ENCODE measurements at places on chromosomes 16 and 17.

GRCh38 chr16:17269439-17269838 lies 201.3 kb downstream of the XYLT1 start:
- no peak for DNase-seq

DNA sequence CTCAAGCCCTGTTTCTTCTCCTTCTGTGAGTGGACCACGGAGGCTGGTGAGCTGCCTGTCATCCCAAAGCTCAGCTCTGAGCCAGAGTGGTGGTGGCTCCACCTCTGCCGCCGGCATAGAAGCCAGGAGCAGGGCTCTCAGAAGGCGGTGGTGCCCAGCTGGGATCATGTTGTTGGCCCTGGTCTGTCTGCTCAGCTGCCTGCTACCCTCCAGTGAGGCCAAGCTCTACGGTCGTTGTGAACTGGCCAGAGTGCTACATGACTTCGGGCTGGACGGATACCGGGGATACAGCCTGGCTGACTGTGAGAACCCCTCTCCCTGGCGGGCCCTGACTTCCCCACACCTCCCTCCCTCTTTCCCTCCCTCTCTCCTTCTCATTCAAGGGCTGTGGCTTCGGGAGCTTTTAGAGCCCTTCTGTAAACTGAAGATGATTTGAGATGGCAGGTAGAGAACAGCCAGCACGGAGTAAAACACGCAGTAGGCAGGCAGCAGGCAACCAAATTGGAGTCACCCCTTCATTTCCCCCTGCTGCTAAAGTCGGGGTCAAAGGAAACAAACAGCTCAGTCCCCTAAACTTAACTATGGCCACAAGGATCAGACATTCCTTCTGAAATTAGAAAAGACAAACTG lies 3.9 kb downstream of the SPACA3 start:
- no peak for DNase-seq

- no peak for DNase-seq
These were observed 11.0 kb upstream of the KRT17 start for GRCh38 chr17:41635121-41636097.

GRCh38 chr16:7614021-7614795 lies 281.6 kb downstream of the RBFOX1 start:
- no peak for DNase-seq

- DNase-seq, result no peak
These were observed 4.3 kb downstream of the COTL1 start for GRCh38 chr16:84613408-84614072.

DNA sequence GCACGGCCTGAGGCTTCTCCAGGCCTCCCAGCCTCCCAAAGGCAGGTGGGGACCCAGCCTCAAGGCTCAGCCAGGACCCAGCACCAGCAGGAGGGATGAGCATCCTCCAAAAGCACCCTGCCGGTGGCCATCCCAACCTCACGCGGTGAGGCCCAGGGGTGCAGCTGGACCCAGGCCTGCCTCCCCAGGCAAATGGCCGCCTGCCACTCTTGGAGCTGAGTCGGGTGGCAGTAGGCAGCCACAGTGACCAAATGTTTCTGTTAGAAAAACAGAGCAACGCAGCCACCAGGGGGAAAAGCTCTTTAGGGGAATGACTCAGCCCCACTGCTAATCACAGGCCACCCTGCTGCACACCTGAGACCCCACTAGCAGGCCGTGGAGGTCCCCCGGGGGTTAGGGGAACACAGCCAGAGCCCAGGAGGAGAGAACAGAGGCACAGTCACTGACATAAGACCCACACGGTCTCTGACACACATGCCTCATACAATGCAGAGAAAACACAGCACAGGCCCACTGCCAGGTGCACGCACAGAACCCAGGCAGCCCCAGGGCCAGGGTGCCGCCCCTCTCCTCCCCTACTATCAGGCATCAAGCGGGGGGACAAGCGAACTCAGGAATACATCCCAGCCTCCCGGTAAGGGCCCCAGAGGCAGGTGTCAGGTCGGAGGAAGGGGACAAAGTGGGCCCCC lies 12.4 kb downstream of the BCAR1 start:
- no peak for DNase-seq

- DNase-seq, result no peak
These were observed 31.3 kb downstream of the DCUN1D3 start for GRCh38 chr16:20868890-20869289.

DNA sequence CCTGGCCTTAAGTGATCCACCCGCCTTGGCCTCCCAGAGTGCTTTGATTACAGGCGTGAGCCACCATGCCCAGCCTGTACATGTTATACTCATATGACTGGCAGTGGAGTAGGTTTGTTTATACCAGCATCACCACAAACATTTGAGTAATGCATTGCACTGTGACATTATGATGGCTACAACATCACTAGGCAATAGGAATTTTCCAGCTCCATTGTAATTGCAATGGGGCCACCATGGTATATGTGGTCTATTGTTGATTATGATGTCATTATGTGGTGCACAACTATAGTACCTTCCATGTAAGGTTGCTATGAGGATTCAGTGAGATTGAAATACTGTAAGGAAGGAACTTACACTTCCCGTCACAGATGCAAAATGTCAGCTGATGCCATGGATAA lies 168.9 kb downstream of the COPRS start:
- DNase-seq, result no peak

GRCh38 chr17:78724544-78724943 lies 57.5 kb downstream of the CYTH1 start:
- no peak for DNase-seq

DNA sequence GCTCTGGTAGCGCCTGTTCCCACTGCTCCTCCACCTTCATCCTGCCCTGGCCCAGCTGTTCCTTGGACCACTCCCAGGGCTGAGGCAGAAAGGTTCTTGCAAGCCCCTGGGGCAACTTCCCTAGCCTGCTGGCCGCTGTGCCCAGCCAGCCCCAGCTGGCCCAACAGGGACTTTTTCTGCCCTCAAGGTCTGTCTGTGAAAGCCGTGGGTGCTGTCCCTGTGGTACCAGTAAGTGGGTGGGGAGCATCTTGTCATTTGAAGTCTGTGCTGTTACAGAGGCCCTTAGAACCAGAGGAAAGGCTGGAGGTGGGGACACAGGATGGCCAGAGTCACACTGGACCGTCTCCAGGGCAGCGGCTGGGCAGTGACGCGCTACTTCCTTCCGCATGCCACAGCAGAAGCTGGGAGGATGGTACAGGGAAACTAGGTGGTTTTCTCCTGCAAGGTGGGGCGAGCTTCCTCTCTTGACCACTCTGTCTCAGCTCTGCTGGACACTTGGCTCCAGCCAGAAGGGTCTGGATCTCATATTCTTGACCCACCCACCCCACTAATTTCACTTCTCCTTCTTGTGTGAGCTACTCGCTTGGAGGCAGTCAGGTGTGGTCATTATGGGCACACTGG lies 87.8 kb downstream of the PLCG2 start:
- no peak for DNase-seq

DNA sequence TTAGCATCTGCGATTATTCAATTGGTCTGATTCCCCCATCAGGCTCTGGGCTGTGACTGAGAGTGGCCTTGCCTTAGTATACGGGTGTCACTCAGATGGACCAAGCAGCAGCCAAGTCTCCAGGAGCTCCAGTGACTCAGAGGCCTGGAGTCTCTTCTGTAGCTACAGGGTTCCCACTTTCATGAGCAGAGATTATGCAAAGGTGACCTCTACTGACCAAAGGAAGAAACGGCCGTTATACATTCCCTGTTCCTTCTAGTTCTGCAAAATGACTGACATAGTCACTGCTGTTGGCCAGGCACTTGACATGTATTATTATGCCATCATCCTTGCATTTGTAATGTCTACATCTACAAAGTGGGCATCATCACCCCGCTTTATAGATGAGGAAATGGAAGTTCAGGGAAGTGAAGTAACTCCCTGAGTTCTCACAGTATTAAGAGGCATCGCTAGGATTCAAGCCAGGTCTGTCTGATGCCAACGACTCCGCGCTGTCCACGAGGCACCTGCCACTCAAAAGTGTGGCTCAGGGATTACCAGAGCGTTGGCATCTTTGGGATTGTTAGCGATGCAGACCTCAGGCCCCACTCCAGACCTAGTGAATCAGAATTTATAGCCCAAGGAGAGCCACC lies 23.3 kb downstream of the SLC38A7 start:
- peak; percentile 31 for DNase-seq

- DNase-seq, result no peak
These were observed 85.0 kb downstream of the NOG start for GRCh38 chr17:56678249-56679114.

DNA sequence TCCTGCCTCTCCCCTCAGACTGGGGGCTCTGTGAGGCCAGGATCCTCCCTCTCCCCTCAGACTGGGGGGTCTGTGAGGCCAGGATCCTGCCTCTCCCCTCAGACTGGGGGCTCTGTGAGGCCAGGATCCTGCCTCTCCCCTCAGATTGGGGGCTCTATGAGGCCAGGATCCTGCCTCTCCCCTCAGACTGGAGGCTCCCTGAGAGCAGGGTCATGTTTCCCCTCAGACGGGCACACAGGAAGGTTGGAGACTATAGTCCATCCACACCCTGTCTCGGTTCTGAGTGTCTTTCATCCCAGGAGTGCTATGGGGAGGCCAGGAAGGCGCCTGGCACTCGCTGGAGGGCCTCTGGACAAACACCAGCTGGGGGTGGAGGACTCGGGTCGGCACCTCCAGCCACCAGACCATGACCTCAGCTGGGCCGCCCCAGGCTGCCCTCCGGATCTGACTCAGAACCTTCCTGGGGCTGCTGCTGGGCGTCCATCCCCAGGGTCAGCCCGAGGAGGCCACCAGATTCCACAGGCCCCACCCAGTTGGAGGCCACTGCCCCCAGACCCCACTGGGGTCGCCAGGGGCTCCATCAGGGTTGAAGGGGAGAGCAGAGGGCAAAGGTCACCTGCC lies 21.9 kb upstream of the DLX4 start:
- no peak for DNase-seq

DNA sequence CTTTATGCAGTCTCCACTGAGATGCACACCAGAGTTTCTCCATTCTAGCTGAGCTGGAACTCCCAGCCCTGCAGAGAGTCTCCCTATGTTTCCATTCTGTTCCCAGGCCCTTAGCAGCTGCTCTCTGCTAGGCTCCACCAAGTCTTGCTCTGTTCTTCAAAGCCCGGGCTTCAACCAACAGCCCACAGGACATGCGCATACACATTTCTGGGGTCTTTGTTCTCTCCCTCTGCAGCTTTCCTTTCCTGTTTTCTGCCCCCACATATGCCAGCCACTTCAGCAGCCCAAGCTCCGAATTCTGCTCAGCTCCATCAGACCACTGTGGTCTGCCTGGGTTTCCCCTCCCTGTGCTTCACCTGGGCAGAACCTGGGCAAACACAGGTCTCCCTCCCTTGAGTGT lies 205.9 kb downstream of the CBLN1 start:
- DNase-seq, result no peak

DNA sequence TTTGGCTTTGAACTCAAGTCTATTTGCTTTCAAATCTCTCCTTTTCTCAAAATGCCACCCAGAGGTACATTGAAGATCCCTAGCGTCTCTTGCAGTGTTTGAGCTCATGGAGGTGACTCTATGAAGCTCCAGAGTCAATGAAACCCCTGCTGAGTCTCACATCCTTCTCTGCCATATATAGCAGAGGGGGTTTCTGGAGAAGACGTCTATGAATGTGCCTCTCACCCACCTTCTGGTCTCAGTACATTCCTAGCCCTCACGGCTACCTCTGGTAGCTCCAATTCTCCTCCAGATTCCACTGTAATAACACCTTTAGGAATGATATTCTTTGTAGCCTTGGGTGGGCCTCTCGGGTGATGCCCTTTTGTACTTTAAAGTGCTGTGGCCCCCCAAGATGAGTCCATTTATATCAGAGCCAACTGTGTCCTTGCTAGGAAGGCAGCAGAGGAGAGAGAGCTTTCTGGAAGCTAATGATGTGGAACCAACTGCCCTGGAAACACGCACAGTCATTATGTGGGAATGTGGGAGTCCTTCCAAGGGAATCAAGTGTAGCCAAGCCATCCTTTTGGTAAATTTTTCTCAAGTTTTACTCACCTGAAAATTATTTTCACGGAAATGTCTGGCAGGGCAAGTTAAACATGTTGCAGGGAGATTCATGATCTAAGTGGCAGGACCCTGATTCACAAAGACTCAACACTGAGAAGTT lies 123.4 kb downstream of the ASIC2 start:
- DNase-seq, result no peak

GRCh38 chr17:61335105-61335844 lies 64.4 kb upstream of the TBX2 start:
- DNase-seq, result no peak

DNA sequence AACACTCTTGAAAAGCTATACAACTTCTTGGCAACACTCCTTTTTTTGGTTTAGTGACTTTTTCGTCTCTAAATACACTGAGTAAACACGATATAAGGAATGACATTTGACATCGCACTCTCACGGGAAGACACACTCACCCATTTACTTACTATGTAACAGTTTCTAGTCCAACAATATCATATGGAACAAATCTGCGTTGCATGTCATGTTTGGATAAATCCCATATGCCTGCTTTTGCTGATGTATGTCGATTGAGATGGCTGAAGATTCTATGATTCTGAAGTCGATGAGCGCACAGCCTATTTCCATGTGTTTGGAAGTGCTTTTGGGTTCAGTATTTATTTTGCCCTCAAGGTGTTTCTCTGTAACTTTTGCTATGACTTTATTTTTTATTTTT lies 18.2 kb downstream of the ITGAE start:
- no peak for DNase-seq

GRCh38 chr17:70185285-70185684 lies 16.0 kb downstream of the KCNJ2 start:
- no peak for DNase-seq

- no peak for DNase-seq
These were observed 142.6 kb downstream of the UTP18 start for GRCh38 chr17:51402899-51403298.

GRCh38 chr17:63066158-63066813 lies 100.3 kb downstream of the TANC2 start:
- DNase-seq, result no peak

DNA sequence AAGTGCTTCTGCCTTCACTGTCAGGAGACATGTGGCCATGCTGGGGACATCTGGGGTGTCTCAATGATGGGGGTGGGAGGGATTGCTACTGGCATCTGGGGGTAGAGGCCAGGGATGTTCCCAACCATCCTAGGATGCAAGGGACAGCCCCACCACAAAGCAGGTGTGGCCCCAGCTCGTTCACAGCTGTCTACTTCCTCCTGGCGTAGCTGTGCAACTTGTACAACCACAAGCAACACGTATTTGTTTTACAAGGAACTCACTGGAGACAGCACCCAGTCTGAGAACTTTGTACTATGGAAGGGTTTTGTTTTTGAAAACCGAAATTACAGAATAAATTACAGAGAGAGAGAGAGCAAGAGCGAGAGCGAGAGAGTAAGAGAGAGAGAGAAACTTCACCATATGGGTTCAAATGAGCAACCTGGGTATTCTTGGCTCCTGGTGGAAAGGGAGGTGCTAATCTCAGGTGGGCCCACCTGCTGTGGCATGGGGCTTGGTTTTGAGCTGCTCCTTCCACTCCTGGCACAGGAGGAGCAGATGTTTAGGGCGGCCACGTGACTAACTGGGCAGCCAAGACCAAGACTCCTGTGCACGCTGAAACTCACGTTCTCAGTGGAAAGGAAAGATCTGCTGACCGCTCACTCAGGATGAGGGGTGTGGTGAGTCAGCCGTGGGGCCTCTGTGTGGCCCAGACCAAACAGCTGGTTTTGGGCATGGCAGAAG lies 17.5 kb upstream of the TNFRSF13B start:
- DNase-seq, result no peak

All from NCI-H1417 treated with DMSO at 0.1 percent for 48 hours (cell line).